ENCODE measurements at places on chromosomes 1 and 21.
A peak's percentile ranks its signal among the peaks of the same experiment; 100 is the strongest.

DNA sequence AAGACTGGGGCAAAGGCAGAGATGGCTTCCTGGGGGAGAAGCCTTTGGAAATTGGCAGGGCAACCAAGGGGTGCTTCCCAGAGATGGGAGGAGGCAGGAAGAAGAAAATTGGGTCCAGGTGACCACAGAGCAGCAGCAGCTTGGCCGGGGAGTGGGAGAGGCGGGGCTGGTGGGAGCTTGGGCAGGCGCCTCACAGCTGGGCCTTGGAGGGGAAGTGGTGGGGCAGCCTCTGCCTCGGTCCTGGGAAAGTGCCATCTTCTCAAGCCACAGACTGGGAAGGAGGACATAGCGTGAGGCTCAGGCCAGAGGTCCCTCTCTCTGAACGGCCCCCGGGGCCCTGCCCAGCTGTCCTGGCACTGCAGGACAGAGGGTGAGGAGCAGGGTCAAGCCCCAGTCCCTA, 24.0 kb upstream of the WASF2 start:
- DNase-seq, result no peak

DNA sequence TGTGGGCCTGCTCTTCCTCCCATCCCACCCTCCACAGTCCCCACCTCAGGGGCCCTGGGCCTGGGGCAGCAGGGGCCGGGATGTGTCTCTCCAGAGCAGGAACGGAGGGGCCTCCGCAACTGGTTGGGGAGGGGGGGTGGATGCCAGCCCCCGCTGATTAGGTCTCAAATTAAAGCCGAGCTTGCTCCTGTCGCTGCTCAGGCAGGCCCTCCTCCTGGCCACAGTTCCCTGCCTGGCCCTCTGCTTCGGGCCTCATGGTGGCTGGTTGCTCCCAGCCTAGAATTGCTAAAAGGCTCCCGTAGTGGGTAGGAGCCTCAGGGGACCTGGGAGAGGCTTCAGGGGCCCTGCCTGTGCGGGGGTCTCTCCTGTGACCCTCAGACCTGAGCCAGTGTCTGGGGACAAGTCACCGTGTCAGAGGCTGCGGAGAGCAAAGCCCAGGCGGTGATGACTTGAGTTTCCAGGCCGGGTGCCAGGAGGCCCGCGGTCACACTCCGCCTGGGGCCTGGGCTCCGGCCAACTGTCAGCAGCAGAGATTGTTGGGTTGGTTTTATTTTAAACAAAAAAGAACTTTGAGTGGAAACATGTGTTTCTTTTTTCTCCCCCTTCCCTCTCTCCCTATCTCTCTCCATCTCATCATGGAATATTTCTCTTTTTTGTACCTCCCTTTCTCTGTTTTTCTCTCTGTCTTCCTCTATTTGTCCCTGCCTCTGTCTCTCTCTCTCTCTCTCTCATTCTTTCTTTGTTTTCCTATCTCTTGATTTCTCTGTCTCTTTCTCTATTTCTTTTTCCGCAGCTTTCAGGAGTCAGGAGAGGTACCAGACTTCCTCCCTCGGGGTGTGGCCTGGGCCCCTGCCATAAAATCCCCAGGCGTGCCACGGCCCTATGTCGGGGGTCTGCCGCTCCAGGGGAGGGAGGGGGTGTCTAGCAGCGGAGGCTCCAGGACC, 20.0 kb upstream of the EPHA2 start:
- DNase-seq, result no peak

GRCh38 chr1:17170571-17170970, 34.4 kb upstream of the PADI1 start:
- no peak for DNase-seq

DNA sequence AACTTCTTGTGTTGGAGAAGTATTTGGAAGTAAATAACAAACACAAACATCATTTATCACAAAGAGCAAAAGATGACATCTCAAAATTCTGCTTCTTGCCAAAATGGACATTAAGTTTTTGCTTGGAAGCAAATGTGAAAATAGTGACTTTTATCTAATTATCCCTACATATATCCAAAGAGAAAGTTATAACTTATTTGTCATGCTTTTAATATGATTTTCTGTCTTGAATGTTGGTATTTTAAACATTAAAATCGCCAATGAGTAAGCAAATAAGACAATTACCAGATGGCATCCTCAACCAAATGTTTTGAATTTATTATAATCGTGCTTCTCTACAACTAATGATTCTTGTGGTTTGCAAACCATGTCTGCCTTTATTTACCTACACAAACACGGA, 594.3 kb downstream of the KIF26B start:
- DNase-seq, result no peak

DNA sequence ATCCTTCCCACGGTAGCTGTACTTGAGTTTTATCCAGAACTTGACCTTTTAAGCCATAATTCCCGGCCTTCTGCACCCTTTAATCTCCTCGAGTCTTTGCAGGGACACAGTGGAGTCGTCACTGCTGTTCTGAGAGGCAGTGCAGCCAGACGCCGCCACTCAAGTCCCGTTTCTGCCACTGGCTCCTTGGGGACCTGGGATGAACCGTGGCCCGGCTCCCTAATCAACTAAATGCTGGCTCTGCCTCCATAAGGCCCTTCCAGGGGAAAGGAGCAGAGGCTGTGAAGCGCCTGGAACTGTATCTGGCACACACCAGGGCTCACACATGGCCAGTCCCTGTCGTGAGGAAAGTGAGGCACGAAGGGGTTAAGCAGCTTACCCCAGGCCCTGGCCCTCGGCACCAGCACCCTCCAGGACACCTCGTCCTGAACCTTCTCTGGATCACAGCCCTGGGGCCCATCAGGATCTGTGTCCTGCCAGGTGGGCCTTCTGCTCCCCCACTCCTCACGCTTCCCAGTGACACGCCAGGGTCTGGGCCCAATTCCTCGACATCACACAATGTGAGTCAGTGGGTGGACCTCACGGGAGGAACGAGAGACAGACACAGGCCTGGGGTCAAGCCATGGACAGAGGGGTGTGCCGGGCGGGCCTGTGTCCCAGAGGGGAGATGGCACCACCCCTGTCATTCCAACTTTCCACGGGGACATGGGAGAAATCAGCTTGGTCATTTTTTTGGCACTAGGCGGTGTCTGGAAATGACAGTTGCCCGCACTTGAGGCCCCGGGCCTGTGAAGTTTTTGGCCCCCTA, 23.5 kb upstream of the C1orf174 start:
- DNase-seq, result no peak

DNA sequence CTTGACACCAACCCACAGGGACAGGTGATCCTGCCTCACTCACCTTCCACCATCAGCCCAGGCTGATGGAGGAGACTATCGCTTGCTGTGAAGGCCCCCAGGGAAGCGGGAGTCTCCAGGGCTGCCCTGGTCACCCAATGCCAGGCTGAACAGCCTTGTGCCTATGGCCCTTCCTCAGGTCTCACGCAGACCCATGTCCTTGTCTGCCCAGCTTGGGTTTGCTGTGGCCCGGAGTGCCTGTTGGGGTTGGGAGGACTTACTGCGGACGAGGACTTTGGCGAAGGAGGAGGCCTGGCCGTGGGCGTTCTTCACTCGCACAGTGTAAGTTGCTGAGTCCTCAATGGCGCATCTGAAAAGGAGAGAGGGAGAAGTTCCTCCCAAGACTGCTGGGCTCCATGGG, 14.3 kb downstream of the MYOM3 start:
- no peak for DNase-seq

DNA sequence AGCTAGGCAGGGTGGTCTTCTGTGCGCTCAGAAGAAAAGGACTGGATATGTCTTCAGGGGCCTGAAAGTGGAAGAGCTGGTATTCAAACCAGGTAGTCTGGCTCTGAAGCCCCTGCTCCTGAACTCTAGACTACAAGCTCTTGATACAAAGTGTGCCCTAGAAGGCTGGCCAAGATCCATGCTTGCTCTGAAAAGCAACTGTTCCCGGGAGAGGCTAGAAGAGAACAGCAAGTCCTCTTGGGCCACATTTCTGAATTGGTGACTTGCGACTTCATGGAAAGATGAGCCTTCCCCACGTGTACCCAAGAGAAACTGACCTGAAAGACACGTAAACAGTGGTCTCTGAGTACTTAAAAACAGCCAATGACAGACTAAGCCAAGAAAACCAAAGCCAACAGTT, 123.3 kb upstream of the GRIK3 start:
- no peak for DNase-seq

DNA sequence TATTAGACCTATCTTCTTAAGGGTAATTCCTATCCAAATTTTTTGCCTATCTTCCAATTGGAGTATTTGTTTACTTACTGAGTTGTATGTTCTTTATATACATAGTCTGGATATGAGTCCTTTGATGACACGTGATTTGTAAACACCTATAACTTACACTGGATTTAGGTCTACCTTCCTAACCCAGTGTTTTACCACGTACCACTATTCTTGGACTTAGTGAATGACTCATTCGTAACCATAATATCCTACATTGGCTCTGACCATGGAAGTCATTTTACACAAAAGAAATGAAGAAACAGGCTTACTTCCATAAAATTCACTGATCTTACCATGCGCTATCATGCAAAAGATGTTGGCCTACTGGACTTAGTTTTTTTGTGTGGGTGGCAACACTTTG, 23.9 kb upstream of the ZZZ3 start:
- no peak for DNase-seq

- no peak for DNase-seq
Observed at GRCh38 chr21:15682186-15682895, 47.4 kb upstream of the USP25 start.

DNA sequence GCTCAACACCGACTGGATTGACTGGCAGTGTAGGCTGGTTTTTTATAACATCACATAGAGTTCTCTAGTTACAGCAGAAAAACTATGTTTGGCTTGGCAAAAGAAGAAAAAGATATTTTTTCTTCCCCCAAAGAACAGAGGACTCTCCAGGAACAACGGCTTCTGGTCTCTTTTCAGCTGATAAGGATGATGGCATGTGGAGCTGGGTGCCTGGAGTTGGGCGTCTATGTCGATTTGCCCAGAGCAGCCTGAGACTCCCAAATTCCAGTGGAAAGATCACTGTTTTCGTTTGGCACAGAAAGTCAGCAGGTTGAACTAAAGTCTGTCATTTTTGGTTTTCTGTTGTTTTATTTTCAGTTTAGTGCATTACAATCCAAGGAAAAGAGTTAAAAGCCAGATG, 91.1 kb downstream of the SMYD2 start:
- DNase-seq, result no peak

DNA sequence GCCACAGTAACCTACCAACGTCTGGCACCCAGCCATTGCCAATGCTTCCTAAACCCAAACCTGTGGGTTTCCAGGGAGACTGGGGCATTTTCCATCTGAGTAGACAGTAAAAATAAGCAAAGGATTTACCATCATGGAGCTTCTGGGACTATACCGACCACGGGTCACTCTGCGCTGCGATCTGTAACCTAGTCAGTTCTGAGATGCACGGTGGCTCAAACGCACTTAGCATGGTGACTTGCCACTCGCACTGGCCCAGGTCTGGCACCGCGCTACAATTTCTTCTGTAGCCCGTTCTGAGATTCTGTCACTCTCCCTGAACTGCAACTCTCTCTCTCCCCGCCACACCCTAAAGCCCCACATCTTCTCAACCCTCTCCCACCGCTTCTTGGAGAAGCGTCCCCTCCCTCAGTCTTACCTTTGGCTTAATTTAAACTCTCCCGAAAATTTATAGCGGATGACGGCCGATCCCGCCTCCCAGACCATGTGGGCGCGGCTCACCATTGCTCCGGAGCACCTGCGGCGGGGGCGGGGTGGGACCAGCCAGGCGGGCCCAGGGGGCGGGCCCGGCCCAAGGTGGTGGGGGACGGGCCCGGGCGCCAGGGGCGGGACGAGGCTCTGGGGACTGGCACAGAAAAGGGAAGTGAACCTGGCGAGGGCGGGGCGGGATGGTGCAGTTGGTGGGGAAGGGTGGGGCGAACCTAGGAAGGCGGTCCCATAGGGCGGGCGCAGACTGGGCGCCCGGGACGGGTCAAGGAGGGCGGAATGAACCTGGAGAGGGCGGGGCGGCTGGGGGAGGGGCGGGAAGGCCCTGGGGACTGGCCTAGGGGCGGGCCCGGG, 493 bp upstream of the MAP3K21 start:
- peak; percentile 84 for DNase-seq

DNA sequence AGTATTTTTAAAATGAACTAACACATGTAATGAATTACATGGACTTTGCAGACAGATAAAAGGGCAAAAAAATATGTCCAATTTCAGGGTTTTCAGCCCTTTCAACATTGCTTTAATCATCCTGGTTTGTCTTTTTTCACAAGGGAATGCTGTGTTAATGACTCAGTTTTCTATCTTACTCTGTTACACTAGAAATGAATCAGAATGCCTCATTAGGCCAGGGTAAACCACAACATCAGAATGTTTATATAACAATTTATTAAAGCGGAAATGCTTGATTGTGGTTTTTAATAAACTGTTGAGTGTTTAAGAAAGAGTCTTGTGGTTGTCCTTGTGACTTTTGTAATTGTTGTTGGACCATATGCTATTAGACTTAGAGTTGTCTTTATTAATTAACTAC, 13.5 kb downstream of the GORAB start:
- DNase-seq, result no peak

DNA sequence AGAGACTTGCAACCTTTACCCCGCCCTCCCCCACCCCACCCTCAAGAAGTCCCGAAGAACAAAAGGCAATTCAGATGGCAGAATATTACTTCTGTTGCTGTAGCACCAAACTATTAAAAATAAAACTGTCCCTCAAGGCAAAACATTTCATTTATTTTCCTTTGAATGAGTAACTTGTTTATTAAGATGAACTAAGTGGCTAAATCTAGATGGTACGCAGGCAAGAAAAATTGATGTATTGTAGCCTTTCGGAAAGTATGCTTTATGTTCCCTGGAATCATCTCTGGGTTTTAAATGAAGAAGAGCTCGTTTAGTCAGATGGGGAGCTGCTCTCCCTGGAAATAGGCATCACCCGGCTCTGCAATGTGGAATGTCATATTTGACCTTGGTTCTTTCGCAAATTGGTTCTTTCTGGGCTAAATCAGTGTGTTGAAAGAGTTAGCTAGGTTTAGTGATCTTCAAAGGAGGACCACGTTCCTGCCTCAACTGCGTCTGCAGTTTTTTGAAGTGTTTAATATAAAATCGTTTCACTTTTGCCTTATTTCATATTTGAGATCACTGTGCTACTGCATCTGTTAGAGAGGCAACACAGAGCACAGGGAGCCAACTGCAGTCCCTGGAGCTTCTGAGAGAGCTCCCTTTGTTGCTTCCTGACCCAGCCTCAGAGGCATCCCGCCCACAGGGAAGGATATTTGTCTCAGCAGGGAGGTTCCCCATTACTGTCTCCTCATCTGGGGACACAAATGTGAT, 61.8 kb downstream of the KIF26B start:
- DNase-seq, result no peak

DNA sequence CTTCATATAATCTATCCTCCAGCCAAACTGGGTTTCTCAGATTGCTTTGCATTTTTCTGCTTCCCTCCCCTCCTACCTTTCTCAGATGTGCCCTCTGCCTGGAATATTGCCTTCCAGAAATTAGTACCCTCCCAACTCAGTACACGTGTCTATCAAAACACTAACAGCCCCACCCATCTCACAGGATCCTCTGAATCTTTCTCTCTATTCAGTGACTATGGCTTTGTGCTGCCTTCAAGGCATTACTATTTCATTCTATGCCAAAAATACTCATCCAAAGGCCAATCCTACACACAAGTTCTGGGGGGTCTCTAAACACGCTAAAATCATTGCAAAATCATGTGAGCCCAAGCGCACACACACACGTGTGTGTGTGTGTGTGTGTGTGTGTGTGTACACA, 58.4 kb downstream of the ZNF281 start:
- DNase-seq, result no peak

- DNase-seq, result no peak
Observed at GRCh38 chr1:18300376-18300775, 180.4 kb upstream of the KLHDC7A start.

All from stimulated activated CD4-positive, alpha-beta T cell treated with anti-CD3 and anti-CD28 coated beads, Interleukin-4, amount 100 ng/mL, for 1 hour (primary cell).